Calu3 (cell line): ENCODE measurements at places on chromosomes 3 and 15. TPM values are rescaled to one million over a fixed set of nuclear protein-coding genes. Genes with fewer than 3 reads are reported as not detected.

The MYZAP gene
- total RNA-seq: 5.1 and 6.9 TPM in 2 replicates

The FILIP1L gene
- 2.4 and 5.2 TPM in 2 replicates for total RNA-seq

The EIF5A2 gene
- 9.4 and 10.4 TPM in 2 replicates for total RNA-seq

The PIF1 gene
- 33.9 and 51.5 TPM in 2 replicates for total RNA-seq

The THBS1 gene
- 81.2 and 199 TPM in 2 replicates for total RNA-seq

The IQCF5 gene
- total RNA-seq: not detected in 2 replicates

The PEX11A gene
- 6.7 and 8.0 TPM in 2 replicates for total RNA-seq

The KBTBD13 gene
- not detected in 2 replicates for total RNA-seq

DNA sequence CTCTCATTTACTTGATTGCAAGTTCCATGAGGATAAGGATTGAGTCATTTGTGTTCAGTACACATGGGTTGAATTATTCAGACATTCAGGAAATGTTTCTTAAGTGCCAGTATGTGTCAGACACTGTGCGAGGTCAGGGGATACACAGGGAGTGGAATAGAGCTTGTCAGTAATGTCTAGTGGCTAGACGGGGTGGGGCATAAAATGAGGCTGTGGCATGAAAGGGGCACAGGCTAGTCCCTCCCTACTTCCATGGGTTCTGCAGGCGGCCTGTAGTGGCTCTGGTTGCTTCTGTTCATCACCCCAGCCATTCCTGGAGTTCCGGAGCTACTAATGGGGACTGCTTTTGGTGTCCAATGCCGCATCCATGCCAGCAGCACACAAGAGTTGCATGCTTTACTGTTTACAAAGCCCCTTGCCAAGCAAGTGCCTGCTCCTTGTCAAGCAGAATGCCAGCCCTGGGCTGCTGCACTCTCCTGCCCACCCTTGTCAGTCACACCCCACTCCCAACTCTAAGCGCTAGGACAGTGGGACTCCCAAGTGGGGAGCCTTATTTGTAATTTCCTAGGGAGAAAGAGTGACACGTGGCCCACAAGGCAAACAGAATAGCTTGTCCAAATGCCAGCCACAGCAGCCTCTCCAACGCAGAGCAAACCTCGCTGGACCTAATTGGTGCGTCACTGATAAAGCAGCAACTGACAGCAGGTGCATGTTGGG, 70.8 kb downstream of the RAB11A start:
- DNase-seq: peak; percentile 89
- H3K27ac ChIP-seq: peak overlapping the region; percentile 88
- peaks cover 38% of the 10 kb centered on the region for H3K4me1 ChIP-seq
- H3K36me3 ChIP-seq: peaks cover 11% of the 10 kb centered on the region

GRCh38 chr3:49619649-49620048, 54.5 kb upstream of the APEH start:
- no peaks in the 10 kb centered on the region for H3K36me3 ChIP-seq
- H3K4me3 ChIP-seq: no peak overlapping the region

GRCh38 chr3:72259755-72260587, 475.0 kb upstream of the PROK2 start:
- no peak for DNase-seq
- H3K36me3 ChIP-seq: no peaks in the 10 kb centered on the region
- no peak overlapping the region for H3K4me3 ChIP-seq
- peaks cover 73% of the 10 kb centered on the region for H3K27me3 ChIP-seq

DNA sequence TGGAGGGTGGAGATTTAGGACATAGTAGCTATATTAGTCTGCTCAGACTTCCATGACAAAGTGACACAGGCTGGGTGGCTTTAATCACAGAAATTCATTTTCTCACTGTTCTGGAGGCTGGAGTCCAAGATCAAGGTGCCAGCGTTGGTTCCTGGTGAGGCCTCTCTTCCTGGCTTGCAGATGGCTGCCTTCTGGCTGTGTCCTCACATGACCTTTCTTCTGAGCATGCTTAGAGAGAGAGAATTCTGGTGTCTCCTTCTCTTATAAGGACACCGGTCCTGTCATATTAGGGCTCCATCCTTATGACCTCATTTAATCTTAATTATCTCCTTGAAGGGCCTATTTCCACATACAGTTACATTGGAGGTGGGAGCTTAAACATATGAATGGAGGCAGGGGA, 14.9 kb upstream of the SHC4 start:
- no peak overlapping the region for H3K4me3 ChIP-seq
- no peaks in the 10 kb centered on the region for H3K27me3 ChIP-seq
- H3K27ac ChIP-seq: no peak overlapping the region
- peaks cover 2% of the 10 kb centered on the region for H3K36me3 ChIP-seq
- peaks cover 12% of the 10 kb centered on the region for H3K4me1 ChIP-seq

DNA sequence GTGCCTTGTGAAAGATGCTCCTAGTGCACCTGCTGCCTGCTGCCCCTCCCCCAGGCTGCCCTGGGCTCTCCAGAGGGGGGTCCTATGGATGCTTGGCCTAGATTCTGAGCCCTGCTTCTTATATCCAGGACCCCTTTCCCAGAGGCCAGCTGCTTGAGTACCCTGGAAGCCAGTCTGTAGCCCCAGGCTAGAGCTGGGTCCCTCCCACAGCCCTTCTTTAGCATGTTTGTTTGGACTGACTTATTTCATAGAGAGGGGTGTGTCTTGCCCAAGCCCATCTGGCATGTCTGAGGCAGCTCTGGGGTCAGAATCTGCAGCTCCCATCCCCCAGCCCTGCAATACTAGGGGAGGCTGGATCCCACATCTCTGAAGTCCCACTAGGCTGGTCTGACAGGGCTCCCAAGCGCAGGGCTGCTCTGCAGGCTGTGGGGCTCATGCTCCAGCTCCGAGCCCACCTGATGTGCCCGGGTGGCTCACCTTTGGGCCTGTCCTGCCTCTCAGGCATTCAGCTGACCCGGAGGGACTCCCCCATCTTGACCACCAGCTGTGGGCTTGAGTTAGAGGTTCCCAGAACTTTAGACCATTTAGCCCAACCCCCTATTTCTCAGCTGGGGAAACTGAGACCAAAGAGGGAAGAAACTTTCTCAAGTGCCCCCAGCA, 3.1 kb downstream of the CHRNB4 start:
- DNase-seq: no peak
- no peaks in the 10 kb centered on the region for H3K4me1 ChIP-seq
- H3K27ac ChIP-seq: no peak overlapping the region
- peaks cover 59% of the 10 kb centered on the region for H3K27me3 ChIP-seq

DNA sequence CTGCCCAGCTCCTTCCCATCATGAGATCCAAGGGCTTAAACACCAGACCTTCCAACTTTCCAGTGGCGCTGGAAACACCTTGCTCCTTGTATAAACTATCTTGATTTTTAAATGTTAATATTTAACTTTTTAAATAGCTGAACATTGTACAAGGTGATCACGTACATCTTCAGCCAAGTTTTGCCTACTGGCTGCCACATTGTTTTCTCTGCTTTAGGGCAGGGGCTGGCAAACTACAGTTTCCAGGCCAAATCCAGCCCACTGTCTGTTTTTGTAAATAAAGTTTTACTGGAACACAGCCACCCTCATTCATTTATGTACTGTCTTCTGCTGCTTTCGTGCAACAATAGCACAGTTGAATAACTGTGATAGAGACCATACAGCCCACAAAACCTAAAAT, 27.6 kb upstream of the FOXP1 start:
- H3K27ac ChIP-seq: no peak overlapping the region
- H3K4me1 ChIP-seq: no peaks in the 10 kb centered on the region
- peaks cover 4% of the 10 kb centered on the region for H3K36me3 ChIP-seq
- no peaks in the 10 kb centered on the region for H3K27me3 ChIP-seq
- DNase-seq: no peak
- no peak overlapping the region for H3K4me3 ChIP-seq

DNA sequence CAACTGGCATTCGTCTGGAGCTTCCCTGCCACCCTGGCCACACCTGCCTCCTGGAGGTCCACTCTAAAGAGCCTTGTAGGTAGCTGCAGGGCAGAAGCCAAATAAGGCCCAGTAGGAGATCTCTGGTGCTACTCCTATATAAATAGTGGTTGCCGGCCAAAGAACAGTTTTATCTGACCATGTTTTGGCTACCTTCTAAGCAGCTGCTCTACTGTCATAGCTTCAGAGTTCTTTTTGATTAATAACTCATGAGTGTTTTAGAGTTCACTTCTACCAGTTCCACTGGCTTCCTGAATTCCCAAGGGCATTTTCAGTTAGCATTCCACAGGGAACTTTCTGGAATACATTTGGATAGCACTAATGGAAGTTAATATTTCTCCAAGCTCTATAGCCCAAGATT, 154.6 kb downstream of the B3GALNT1 start:
- H3K36me3 ChIP-seq: no peaks in the 10 kb centered on the region
- H3K4me1 ChIP-seq: peaks cover under 1% of the 10 kb centered on the region
- H3K27me3 ChIP-seq: no peaks in the 10 kb centered on the region
- no peak for DNase-seq
- no peak overlapping the region for H3K27ac ChIP-seq

DNA sequence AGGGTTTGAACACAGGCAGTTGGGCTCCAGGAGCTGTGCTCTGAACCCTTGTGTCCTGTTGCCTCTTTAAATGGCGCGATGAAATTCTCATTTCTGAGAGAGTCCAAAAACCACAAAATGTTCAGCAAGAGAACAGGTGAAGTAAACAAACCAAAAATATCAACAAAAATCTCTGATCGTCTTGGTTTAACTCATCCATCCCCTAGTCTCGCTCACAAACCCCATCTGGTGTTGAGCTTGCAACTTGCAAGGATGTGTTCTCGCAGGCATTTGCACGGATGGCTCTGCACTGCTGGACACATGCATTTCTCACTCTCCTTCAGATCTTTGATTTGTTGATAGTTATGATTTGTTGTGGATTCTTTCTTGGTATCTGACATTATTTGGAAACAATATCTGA, 31.1 kb downstream of the FAH start:
- no peaks in the 10 kb centered on the region for H3K4me1 ChIP-seq
- H3K27ac ChIP-seq: no peak overlapping the region
- H3K4me3 ChIP-seq: no peak overlapping the region

DNA sequence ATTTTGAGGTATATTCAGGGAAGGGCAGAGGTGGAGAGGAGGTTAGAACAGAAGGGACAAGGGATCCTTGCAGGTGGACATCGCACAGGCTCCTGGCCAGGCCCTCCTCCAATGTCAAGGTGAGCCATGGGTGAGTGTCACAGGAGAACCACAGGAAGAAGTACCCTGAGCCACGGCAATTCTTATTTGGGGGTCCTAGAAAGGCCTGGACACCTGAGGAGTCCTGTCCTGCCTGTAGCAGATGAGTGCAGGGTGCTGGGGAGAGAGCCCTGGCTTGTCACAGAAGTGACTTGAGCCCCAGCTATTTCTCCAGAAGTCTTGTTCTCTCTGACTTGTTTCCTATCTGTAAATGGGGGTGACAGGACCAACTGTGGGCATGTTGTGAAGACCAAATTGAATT, 4.3 kb downstream of the SLC6A20 start:
- peaks cover 14% of the 10 kb centered on the region for H3K36me3 ChIP-seq
- DNase-seq: no peak
- no peak overlapping the region for H3K4me3 ChIP-seq
- H3K27me3 ChIP-seq: peaks cover 57% of the 10 kb centered on the region
- H3K27ac ChIP-seq: no peak overlapping the region

DNA sequence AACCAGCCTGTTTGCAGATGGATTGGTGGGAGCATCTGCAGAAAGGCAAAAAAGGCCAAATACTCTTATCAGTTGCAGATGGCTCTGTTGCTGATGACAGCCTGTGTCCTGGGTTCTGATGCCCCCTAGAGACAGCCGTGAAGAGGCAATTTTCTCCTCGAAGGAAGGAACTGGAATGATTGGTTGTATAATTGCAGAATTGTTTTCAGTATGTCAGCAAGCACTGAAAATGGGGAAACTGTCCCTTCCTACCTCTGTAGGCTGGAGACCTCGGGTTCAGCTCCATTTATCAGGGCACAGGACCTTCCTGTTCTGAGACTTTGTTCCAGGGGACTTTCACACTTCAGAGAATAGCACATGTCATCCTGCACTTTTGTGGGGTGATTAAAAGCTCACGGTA, 103.0 kb downstream of the PGPEP1L start:
- no peak overlapping the region for H3K4me3 ChIP-seq
- no peaks in the 10 kb centered on the region for H3K36me3 ChIP-seq
- no peak overlapping the region for H3K27ac ChIP-seq

DNA sequence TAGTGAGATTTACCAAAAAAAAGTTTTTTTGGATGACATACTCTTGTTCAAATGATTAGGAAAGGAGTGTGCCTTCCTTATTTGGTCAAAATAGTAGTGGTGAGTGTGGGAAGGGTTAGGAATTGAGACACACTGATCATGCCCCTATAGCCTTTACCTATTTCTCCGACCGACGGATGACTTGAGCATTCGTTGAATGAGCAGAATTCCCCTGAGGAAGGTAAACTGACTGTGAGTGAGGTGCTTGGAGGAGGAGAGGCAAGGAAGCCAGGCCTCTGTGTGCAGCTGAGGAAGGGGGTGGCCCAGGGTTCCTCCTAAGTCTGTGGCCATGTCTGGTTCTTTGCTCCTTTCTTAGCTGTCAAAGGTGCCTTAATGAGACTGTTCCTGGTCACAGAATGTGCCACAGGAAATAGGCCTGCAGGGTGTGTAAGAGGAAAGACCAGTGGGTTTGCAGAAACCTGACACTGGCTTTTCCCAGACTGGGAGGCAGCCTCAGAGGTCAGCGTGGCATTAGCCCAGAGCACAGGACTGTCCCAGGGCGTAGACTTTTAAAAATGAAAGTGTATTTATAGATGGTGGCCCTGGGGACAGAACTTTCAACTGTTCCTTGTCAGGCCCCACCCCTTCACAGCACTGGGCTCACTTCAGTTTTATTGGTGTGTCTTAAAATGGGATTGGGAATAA, 307.7 kb upstream of the C2CD4B start:
- peaks cover 14% of the 10 kb centered on the region for H3K4me1 ChIP-seq
- H3K27me3 ChIP-seq: peaks cover 7% of the 10 kb centered on the region

GRCh38 chr3:189702066-189702646, 71.0 kb downstream of the TP63 start:
- no peak overlapping the region for H3K27ac ChIP-seq
- DNase-seq: no peak
- no peaks in the 10 kb centered on the region for H3K4me1 ChIP-seq

GRCh38 chr3:149131589-149131988, 2.2 kb downstream of the HPS3 start:
- DNase-seq: no peak
- H3K4me1 ChIP-seq: peaks cover 33% of the 10 kb centered on the region
- no peaks in the 10 kb centered on the region for H3K27me3 ChIP-seq

GRCh38 chr15:92808598-92809063, 91.5 kb upstream of the CHD2 start:
- peak overlapping the region; percentile 90 for H3K27ac ChIP-seq
- no peaks in the 10 kb centered on the region for H3K27me3 ChIP-seq
- H3K4me1 ChIP-seq: peaks cover 36% of the 10 kb centered on the region
- DNase-seq: peak; percentile 62

GRCh38 chr15:79434361-79434760, 2.2 kb downstream of the MINAR1 start:
- H3K36me3 ChIP-seq: peaks cover 7% of the 10 kb centered on the region
- H3K27me3 ChIP-seq: peaks cover 65% of the 10 kb centered on the region
- H3K4me3 ChIP-seq: no peak overlapping the region
- no peaks in the 10 kb centered on the region for H3K4me1 ChIP-seq
- H3K27ac ChIP-seq: no peak overlapping the region
